Jurkat, Clone E6-1 (cell line): ENCODE measurements at places on chromosomes 5 and 9.

DNA sequence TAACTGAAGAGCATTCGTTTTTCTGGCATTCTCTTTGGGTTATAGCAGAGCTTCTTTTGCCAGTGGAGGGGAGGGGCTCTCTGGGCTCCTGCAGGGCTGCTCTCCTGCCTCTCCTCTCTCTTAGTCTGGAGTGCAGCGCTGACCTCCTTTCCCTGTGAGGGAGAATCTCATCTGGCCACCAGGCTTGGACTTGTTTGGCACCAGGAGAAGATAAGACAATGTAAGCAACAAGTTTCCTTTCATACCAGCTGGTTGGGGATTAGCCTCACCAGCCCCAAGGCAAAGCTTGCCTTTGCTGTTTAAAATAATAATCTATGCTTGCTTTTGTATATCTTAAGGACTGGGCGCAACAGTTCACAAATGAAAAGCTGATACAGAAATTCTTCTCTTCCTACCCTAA, 196.4 kb downstream of the TLE4 start:
- no peak for DNase-seq

GRCh38 chr9:72271613-72272478, 93.2 kb downstream of the ZFAND5 start:
- peak; percentile 37 for DNase-seq

GRCh38 chr5:55620009-55620765, 85.4 kb upstream of the PLPP1 start:
- DNase-seq, result no peak

- no peak for DNase-seq
Measured at GRCh38 chr9:114098021-114098935, 814 bp downstream of the KIF12 start.

DNA sequence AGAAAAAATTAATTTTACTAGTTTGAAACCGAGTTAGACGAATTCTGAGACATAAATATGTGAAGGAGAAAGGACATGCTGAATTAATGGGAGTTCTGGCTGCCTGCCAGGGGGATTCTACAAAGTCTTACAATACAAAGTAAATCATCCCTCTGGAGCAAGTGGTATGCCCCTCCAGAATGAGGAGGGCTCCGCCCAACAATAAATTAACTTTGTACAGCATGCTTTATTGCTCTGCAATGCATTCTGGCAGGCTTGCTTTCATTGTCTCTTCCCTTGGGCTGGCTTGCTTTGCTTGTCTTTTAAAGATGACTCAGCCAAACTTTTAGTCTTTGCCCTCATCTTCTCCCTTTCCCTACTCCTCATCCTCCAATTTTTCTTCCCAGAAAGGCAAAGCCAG, 11.7 kb upstream of the PCDHB1 start:
- DNase-seq, result no peak

DNA sequence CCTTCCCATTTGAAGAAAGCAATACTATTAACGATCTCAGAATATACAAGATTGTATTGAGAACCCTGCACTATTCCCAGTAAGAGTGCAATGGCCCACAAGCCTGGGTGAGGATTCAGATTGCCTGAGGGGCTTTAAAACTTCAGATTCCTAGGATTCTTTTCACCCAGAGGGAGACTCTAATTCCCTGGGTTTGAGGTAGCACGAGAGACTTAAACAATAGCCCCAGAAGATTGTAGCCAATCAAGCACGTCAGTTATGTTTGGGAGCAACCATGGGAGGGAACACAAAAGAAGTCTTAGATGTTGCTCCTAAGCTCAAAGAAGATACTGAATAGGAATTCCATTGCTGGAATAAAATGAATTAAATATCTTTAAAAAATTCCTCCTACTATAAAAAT, 17.9 kb downstream of the MRPS27 start:
- DNase-seq, result no peak

GRCh38 chr5:17037751-17038150, 101.7 kb upstream of the MYO10 start:
- no peak for DNase-seq

DNA sequence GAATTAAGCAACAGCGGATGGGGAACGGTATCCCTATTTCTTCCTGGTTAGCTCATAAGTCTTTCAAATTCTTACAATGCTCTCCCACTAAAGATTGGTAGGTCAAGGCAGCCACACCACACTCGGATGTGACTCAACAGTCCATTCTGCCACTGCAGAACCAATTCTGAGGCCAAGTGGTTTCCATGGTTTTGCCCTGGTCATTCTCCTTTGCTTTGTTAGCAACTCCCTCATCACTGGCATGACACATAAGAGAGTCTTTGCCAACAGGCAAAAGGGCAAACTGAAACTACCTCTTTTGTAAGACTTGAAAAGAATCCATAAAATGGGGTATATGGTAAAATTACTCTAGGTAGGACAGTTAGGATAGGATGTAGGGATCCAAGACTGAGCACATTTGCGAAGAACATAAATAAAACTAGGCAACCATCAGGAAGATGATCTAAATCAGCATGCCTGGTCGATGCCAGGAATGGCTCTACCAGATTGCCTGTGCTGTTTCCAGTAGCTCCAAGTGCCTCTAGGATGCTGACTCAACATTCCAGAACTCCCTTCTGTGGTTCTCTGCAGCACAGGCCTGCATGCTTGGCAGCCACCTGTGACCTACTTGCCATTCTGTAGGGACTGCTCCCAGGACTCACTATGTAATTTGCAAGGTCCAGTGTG, 105.4 kb downstream of the DCP2 start:
- DNase-seq, result no peak

DNA sequence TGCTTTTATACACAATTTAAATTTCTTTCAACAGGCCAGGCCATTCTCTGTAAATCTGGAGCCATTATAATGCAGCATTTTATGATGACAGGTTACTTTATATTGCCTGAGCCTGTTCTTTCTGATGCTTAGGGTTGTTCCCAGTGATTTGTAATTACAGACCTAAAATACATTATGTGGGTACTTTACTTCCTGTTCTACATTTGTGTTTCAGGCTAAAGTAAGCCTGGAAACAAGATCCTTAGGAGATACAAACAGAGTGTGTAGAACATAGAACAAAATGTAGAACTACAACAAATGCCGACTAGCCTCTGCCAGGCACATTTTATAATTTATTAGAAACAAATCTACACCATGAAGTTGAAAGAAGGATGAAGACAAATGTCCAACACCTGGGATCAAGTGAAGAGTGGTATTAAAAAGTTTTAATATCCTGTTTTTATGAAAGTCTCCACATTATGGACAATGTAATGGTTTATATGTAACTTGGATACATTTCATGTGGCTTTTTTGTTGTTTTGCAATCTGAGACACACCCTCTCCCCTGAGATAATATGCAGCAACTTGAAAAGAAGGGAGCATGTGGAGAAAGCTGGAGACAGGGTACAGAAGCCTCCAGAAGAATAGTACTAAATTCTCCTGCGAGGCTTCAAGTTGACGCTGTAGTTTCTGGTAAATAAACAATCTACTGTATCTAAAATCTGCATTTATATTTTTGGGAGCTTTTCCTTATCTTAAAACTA, 46.9 kb downstream of the VCAN start:
- DNase-seq, result no peak

- DNase-seq, result no peak
Measured at GRCh38 chr9:133321411-133321935, 14.5 kb downstream of the SURF6 start.

GRCh38 chr5:119292701-119293515, 62.9 kb upstream of the TNFAIP8 start:
- DNase-seq, result no peak

DNA sequence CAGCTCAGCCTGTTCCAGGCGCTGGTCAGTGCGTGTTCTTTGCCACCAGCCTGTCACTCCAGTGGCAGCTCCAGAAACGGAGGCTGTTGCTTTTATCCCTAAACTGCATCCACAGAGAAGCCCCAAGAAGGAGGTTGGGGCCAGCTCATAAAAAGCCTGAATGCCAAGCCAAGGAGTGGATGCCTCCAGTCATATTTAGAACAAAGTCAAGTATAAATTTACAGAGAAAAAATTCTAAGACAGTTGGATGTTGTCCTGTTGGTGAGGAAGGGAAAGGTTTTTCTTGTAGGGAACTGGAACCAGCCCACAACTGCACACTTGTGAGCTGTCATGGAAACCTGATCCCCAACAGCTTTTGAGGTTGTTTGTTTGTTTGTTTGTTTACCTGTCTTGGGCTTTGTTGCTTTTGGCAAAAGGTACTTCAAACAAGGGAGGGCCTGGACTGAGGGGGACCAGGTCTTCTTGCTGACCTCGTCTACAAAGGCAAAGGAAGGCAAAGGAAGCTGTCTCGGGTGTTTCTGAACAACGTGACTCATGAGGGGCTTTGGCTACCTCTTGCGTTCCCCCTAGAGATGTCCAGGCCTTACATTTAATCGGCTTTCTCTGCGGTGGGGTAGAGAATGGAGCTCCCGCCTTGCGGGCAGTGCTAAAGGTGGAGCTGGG, 36.7 kb downstream of the OLFML2A start:
- DNase-seq, result no peak

- DNase-seq, result peak; percentile 83
Measured at GRCh38 chr5:55307383-55308253, at the start of the genes DHX29 and MTREX. DHX29 (minus strand) TSS chr5:55307694; CDS start chr5:55307573, 121 bp downstream. MTREX (plus strand) TSS chr5:55307989; CDS start chr5:55308014, 25 bp downstream.

GRCh38 chr5:108561416-108562204, 179.7 kb upstream of the FBXL17 start:
- DNase-seq, result no peak

GRCh38 chr5:19314840-19315239, 673.2 kb downstream of the CDH18 start:
- DNase-seq, result no peak

GRCh38 chr9:16450578-16450977, 419.9 kb downstream of the BNC2 start:
- DNase-seq, result no peak

GRCh38 chr9:116094846-116095245, 58.7 kb upstream of the PAPPA start:
- no peak for DNase-seq

DNA sequence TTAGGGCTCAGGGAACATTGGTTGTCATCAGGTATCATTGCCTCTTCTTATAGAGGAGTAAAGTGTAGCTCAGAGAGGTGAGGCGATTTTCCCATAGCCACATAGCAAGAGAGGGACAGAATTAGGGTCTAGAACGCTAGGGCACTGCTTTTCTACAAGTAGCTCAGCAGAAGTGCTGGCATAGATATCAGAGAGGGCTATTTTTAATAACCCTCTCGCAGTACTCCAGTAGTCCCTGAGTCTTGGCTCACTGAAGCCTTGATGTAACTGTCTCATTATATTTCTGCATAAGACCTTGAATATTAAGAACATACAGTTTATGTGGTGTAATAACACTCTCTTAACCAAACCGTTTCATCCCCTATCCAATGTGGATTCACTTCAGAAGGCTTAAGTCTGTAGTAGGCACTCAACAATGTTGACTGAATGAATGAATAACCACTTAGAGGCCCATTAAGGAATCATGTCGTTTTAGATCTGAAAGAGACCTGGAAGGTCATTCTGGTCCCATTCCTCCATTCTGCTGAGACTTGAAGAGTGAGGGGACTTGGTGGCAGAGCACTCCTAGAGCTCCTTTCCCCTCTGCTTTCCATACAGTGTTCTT, 4.7 kb upstream of the FRMPD1 start:
- no peak for DNase-seq

- DNase-seq, result no peak
Measured at GRCh38 chr9:4886698-4887097, 94.0 kb downstream of the RCL1 start.

- DNase-seq, result no peak
Measured at GRCh38 chr5:18433336-18433735, 799.1 kb downstream of the TAF11L14 start.

DNA sequence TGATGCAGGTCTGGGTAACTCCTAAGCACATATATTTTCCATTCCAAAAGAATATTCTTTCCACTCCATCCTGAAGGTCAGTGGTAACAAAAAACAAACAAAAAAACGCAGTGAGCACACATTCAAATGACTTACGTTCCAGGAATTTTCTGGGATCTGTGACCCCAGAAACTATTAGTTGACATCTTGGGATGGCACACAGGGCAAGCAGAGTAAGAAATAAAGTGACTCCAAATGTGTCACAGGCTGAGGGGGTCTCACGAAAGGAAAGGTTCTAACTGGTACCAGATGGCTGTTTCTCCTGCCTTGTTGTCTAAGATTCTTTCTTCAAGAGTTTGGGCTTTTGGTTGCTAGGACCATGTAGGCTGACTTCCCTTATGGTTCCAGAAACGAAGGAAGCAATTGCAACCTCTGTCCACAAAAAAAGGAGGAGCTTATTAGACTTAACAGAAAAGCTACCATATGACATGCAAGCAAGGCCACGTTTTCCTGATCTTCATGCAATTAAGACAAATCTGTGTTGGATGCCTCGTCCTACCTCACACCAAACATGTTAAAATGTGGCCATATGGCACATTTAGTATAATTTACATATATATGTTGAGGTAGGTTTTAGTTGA, 32.7 kb downstream of the PTGS1 start:
- DNase-seq, result no peak

- DNase-seq, result no peak
Measured at GRCh38 chr5:149886692-149887470, 57.7 kb downstream of the PDE6A start.

DNA sequence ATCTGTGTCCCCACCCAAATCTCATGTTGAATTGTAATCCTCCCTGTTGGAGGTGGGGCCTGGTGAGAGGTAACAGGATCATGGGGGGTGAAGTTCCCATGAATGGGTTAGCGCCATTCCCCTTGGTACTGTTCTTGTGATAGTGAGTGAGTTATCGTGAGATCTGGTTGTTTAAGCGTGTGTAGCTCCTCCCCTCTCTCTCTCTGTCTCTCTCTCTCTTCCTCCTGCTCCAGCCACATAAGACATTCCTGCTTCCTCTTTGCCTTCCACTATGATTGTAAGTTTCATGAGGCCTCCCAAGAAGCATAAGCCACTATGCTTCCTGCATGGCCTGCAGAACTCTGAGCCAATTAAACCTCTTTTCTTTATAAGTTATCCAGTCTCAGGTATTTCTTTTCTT, 28.8 kb downstream of the C5orf15 start:
- no peak for DNase-seq

DNA sequence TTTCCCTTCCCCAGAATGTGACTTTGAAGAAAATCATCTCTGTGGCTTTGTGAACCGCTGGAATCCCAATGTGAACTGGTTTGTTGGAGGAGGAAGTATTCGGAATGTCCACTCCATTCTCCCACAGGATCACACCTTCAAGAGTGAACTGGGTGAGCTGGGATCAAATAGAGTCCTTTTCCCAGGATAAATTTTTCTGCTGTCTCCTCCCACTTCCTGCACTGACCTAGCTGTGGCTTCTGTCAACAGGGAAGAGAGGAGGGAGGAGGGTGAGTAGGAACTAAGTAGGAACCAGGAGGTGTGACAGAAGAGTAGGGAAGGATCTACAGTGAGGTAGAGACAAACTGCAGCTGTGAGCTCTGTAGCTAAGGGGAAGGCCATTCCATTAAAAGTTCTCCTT, 69.3 kb downstream of the MAMDC2 start:
- no peak for DNase-seq

DNA sequence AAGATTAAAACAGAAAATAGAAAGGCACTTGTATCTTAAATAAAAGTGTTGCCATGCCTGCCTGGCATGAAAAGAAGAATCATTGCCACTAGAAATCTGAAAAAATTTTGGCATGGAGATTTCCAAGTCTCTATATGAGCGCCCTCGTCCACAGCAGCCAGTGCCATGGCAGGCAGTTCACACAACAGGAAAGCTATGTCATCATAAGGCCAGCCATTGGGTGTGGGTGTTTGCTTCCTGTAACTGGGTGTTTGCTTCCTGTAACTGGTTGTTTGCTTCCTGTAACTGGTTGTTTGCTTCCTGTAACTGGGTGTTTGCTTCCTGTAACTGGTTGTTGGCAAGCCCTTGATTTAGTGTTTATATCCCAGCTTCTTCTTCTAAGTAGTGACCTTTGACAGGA, 446.7 kb downstream of the IRX1 start:
- peak; percentile 18 for DNase-seq
